NCI-H524 (cell line): ENCODE measurements at places on chromosomes 4 and X.

GRCh38 chrX:3697220-3697684, 16.2 kb downstream of the PRKX start:
- DNase-seq = no peak

- no peak for DNase-seq
Observed at GRCh38 chr4:152640058-152640921, 39.5 kb downstream of the TMEM154 start.

GRCh38 chr4:72326692-72327632, 242.1 kb downstream of the ADAMTS3 start:
- DNase-seq = peak; percentile 54

- no peak for DNase-seq
Observed at GRCh38 chr4:174929346-174929745, 11.2 kb downstream of the ADAM29 start.

DNA sequence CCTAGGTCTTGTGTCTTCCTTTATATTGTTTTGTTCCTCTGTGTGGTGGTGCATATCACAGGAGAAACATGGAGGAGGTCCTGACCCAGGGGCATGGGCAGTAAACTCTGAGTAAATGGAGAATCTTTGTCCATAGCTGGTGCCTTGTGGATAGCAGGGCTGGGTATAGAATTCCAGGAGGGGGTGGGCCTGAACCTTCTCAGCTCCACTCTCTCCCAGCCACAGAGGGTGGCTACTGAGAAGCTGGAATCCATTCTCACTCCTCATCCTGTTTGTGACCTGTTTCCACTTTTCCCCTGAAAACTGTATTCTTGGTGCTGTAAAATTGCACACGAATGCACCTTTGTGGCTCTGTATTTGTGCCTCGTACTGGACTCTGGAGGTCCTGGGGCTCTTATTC, 47.7 kb upstream of the ADRA2C start:
- DNase-seq = no peak

DNA sequence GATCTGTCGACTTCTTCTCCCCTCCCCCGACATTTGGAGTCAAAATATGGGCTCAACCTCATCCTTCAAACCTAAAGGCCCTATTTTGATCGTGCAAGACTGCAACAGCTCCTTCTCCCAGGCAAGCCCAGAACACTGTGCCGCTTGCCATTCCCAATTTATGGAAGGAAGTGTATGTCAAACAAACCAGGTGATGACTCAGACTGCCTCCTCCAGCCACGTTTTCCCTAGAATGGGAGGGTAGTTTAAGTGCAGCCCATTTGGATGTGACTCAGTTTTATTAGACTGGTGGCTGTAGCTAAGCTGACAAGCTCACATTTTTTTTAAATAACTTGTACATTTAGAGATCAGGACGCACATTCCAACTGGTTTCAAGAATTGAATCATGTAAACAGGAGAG, 570.4 kb upstream of the DIPK2B start:
- DNase-seq = no peak

- no peak for DNase-seq
Observed at GRCh38 chr4:87697272-87697671, 47.2 kb downstream of the DMP1 start.

DNA sequence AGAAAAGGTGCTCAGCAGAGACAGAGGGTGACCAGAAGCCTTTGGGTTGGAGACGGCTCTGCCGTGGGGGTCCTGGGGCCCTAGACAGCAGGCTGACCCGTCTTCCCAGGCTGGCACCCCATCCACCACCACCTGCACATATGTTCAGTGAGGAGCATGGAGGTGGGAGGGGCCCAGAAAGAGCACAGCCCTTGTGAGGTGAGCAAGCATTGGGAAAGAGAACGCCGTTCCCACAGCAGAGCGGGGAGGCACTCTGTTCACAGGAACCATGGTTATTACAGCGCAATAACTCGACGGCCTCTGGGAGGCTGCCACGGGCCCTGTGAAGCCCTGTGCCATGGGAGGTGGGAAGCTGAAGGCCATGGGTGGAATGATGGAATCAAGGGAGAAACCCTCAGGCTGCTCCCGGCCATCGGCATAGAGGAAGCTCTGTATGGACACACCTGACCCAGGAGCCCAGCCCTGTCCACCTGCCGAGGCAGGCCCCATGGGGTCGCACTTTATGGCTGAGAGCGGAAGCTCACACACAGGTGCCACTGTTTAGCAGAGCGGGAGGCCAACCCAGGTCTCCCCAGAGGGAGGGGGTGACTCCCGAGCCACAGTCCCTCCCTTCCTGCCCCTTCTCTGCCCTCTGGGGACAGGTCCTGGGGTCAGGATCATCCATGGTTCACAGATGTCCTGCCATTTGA, 93.5 kb upstream of the AFAP1 start:
- no peak for DNase-seq

DNA sequence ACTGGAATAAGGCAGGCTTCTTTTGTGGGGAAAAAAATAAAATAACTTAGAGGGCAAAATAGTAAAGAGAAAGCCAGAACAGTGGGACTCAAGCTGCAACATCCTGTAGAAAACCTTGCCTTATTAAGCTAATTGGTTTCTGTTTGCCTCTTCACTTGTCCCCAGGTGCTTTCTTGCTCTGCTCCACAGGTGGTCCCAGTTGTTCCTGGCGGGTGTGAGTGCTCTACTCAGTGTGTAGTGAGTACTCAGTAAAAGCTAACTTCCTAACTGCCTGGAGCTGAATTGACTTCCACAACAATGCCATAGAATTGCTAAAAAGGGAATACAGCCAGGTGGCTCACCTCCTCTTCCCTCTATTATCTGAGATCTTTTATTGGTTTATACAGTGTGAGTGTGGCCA, 930.2 kb downstream of the C4orf33 start:
- DNase-seq = peak; percentile 23

- no peak for DNase-seq
Observed at GRCh38 chr4:86928400-86929255, 6.2 kb upstream of the AFF1 start.

- DNase-seq = no peak
Observed at GRCh38 chrX:49912861-49913260, 9.5 kb upstream of the CLCN5 start.

DNA sequence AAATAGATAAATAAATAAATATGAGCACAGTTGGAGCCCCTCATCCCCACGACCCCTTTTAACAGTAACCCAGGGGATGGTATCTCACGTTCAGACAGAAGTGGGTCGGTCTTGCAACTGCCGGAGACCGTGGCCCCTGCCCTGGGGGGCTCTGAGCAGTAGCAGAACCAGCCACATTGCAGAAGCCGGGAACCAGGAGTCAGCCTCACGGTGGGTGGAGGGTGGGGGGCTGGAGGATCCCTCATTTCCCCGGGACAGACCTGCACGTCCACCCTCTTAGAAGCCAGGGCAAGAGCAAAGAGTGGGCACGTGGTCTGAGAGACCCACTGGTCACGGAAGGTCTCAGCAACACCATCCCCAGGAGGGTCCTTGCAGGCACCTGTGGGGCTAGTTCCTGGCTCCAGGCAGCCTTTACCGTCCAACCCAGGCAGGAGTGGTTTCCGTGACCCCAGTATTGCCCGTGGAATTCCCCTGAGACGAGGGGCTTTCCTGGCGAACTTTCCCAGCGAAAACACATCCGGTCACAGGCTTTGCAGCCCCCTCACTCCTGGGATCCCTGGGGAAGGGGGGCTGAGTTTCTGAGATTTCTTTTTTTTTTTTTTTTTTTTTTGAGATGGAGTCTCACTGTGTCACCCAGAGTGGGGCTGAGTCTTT, 8.8 kb upstream of the IL3RA start:
- no peak for DNase-seq

DNA sequence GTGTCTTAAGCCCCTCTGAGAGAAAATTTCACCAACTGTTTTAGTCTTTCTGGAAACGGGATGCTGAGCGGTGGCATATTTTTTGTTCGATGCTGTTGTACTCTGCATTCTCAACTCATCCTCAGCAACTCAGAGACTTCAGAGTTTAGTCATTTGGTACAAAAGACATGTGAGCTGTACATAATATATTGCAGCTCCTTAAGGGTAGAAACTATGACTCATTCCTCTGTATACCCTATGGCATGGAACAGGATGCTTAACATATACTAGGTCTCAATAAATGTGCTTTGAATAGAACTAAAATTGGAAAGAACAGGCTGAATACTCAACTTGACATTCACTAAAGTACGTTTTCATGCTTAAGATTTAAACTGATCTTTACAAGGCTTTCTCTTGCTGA, 130.5 kb upstream of the SLITRK2 start:
- no peak for DNase-seq

- no peak for DNase-seq
Observed at GRCh38 chr4:17814140-17814539, 3.4 kb downstream of the NCAPG start.

GRCh38 chr4:112916868-112917267, 132.6 kb upstream of the ANK2 start:
- DNase-seq = no peak

- DNase-seq = no peak
Observed at GRCh38 chrX:16114611-16115010, 8.8 kb upstream of the GRPR start.

GRCh38 chrX:128599632-128600031, 547.4 kb upstream of the ACTRT1 start:
- no peak for DNase-seq

DNA sequence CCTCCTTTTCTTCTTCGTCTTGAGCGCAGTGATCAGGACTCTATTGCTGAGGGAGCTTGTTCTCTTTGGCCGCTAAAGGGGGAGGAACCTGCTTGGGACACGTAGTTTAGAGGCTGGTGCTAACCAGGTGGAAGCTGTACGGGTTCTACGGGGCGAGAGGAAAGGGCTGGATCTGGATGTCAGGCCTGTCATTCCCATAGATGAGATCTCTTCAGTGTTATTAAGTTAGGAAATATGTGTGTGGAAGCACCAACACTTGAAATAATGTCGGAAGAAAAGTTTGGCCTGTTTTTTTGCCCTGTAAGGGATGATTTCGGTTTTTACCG, 643 bp downstream of the SRP72 start:
- peak; percentile 43 for DNase-seq

DNA sequence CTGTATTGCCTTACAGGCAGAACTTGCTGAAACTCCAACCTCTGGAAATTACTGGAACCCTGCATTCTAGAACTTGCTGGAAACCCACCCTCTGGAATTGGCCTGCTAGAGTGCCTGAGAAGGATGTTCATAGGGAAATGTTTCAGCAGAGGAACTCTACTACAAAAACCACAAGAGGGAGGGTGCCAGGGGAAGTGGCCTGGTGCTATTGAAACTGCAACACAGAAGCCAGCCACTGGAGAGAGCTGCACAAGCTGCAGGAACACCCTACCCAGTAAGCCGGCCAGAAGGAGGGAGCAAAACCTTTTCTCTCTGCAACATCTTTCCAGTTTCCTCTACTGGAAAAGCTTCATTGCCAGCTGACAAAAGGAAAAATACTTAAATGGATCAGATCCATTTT, 2.5 kb upstream of the BRWD3 start:
- DNase-seq = no peak

GRCh38 chr4:184347251-184348239, 126.8 kb downstream of the IRF2 start:
- no peak for DNase-seq

GRCh38 chrX:136679531-136679930, 31.6 kb downstream of the CD40LG start:
- no peak for DNase-seq

DNA sequence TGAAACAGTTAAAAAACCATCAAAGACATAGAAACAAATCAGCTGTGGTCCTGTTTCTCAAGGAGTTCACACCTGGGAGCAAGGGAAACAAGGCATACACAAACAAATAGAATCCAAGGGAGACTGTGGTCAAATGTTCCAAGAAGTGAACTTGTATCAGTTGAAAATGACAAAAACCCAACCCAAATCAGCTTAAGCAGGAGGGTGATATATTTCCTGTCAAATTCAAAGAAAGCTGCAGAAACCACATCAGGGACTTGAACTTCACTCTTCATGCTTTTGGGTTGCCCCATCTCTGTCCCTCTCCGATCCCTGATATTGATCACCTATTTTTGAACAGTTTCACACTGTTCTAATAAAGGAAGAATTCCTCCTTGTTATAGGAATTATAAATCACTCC, 148.6 kb upstream of the FMR1 start:
- DNase-seq = no peak

DNA sequence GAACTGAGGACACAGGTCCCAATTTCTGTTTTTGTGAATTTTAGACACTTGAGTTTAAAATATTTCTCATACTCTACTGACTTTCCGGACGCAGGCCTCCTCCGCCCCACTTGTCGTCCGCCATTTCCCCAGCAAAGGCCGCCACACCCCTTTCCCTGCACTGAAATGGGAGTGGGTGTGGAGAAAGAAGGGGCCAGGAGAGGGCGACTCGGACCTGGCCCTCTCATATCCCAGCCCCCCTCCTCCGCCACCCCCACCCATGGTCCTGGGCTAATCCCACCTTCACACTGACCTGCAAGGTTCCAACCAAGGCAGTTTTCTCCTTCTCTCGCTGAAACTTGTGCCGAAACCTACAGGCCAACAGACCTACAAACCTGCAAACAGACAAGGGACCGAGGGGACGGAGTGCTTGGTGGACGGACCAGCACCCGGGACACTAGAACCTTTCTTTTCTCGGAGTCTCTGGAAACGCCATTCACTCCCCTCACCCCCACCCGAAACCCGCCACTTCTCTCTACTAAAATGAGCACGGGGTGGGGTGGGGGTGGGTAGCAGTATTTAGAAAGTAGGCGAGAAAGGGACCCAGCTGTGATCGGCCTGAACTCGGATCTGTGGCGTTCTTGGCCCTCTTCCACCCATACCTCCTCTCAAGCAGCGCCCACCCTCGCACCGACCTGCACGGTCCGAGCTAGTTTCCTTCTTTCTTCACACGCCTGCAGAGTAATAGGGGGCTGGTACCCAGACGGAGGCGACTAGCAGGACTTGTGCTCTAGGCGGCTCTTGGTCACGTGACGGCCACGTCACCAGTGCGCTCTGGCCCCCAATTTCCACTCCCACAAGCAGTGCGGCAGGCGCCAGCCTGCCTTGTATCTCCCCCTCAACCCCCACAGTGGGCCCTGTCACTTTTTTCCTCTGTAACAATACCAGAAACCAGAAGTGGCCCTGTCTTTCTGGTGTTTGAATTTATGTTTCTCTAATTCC, at the start of gene ARMCX6:
ARMCX6 (minus strand) TSS at position 790 of the 981 bp plus-strand sequence. CDS start 1,380 bp downstream, outside the sequence.
- peak; percentile 65 for DNase-seq

GRCh38 chr4:147829401-147830101, 97.7 kb downstream of the ARHGAP10 start:
- no peak for DNase-seq

- no peak for DNase-seq
Observed at GRCh38 chrX:11619441-11619840, 46.3 kb downstream of the ARHGAP6 start.

DNA sequence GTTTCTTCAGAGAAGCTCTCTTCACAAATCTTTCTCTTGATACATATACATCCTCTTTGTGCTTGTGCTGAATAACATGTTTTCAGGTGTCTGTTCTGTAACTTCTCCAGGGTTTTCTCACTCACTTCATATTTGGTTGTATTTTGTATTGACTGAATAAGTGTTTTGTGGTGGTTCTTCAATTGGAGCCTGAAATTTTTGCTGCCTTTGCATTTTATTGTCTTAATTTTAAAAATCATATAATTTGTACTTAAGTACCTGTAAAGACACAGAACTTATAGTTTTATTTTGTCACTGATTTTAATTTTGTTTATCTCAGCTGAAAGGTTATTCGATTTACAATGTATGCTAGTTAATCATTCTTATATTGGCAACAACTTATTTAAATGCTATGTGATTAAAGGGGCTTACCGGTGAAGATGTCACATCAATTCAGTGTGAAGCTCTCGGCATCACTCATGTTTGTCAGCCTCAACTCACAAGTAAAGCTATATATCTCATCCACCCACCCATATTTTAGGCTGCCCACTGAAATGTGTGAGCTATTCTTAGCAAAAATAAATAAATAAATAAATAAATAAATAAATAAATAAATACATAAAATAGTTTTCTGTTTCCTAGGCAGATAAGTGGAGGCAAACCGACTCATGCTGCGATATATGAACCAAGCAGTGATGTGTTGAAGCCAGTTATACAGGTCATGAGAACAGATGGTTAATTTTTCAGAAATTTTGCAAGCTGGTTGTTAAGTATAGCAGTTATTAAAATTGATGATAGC, 76.4 kb upstream of the FSTL5 start:
- no peak for DNase-seq
